ENCODE measurements at places on chromosomes 6 and 20. TPM values are rescaled to one million over a fixed set of nuclear protein-coding genes. Genes with fewer than 3 reads are reported as not detected.

GRCh38 chr20:61739086-61739831, 326.4 kb downstream of the TAF4 start:
- no peak for DNase-seq
- no peaks in the 10 kb centered on the region for H3K36me3 ChIP-seq
- peaks cover 12% of the 10 kb centered on the region for H3K27me3 ChIP-seq
- H3K4me1 ChIP-seq = no peaks in the 10 kb centered on the region
- no peak overlapping the region for H3K4me3 ChIP-seq

DNA sequence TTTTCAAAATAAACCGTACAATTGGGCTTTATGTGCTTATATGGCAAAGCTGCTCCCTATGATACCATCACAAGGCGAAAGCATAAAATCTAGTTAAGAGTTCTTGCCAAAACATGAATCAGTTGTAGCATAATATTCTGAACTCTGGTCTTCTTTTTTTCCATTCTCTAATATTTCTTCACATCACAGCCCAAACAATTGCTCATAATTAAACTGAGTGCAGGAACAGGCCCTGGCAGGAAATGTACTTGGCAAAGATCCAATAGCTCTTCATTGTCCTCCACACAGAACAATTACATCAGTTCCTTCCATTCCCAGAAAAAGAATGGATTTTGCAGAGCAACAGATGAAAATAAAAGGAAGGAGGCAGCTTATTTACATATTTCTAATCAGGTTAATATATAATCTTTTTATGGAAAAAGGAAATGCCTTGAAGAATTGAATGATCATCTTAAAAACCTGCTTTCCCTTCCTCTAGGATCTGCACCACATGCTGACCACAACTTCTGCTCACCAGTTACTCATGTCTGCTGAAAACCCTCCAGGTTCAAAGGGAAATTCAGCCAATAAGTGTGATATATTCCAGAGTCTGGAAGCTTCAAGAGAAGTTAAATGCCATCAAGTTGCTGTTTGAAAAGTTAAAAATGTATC, 123.3 kb upstream of the COL21A1 start:
- H3K27me3 ChIP-seq = no peaks in the 10 kb centered on the region
- H3K4me3 ChIP-seq = no peak overlapping the region
- H3K27ac ChIP-seq = no peak overlapping the region
- no peaks in the 10 kb centered on the region for H3K36me3 ChIP-seq

- no peak overlapping the region for H3K27ac ChIP-seq
- H3K36me3 ChIP-seq = peaks cover under 1% of the 10 kb centered on the region
- no peak overlapping the region for H3K4me3 ChIP-seq
- H3K4me1 ChIP-seq = peaks cover 15% of the 10 kb centered on the region
- peaks cover 14% of the 10 kb centered on the region for H3K27me3 ChIP-seq
Observed at GRCh38 chr6:32108094-32108627, 977 bp downstream of the TNXB start.

DNA sequence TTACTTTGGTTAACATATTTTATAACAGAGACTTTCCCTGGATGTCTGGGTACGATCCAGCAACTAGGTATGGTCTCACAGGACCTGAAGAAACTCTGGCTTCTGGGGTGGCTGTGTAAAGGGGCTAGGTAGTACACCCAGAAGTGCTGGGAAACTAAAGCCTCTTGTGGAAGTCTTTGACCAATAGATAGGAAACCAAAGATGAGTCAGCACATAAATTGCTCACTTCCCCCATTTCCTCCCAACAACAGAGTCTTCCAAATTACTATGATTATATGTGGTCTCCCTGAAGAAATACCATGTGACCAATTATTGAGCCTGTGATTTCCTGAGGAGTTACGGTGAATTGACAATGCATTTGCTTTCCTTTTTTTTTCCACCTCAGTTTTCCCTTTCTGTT, 26.8 kb upstream of the TBX18 start:
- no peaks in the 10 kb centered on the region for H3K36me3 ChIP-seq
- H3K4me1 ChIP-seq = peaks cover 10% of the 10 kb centered on the region
- no peak overlapping the region for H3K27ac ChIP-seq
- H3K4me3 ChIP-seq = no peak overlapping the region
- peak; percentile 42 for DNase-seq

- no peaks in the 10 kb centered on the region for H3K27me3 ChIP-seq
- H3K4me3 ChIP-seq = no peak overlapping the region
- H3K4me1 ChIP-seq = peaks cover 15% of the 10 kb centered on the region
- H3K36me3 ChIP-seq = no peaks in the 10 kb centered on the region
- DNase-seq = no peak
Observed at GRCh38 chr20:57585466-57586213, 24.7 kb downstream of the PCK1 start.

GRCh38 chr6:158808941-158809678, 10.1 kb downstream of the EZR start:
- no peaks in the 10 kb centered on the region for H3K27me3 ChIP-seq
- no peak for DNase-seq
- no peak overlapping the region for H3K4me3 ChIP-seq
- H3K36me3 ChIP-seq = peaks cover 67% of the 10 kb centered on the region

DNA sequence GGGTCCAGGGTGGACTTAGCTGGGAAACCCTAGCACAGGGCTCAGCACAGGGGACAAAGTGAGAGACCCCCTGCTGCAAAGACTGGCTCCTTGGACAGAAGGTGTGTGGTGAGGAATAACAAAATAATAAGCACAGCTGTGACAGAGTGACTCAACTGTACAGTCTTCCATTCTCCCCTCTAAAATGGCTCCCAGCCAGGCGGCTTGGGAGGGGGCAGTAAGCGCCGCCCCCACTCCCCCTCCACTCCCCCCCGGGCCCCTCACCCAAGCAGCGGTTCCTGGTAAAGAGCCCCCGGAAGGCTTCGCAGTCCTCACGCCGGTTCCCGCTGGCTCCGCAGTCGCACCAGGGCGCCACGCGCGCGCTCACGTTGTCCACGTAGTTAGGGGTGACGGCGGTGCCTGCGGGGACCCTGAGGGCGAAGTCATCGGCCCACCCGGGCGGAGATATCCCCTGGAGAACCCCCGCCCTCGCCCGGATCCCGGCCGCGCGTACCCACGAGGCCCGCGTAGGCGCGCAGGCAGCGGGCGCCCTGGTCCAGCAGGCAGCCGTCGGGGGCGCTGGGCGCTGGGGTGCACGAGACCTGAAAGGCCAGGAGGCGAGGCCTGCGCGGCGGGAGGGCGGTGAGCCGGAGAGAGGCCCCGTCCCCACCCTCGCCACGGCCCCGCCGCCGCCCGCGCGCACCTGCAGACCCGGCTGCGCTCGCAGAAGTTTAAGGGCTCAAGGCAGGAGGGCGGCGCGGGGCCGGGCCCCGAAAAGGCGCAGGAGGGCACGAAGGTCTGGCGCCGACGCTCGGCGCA, 2.7 kb downstream of the GFRA4 start:
- H3K4me3 ChIP-seq = no peak overlapping the region
- no peak for DNase-seq
- no peaks in the 10 kb centered on the region for H3K36me3 ChIP-seq

DNA sequence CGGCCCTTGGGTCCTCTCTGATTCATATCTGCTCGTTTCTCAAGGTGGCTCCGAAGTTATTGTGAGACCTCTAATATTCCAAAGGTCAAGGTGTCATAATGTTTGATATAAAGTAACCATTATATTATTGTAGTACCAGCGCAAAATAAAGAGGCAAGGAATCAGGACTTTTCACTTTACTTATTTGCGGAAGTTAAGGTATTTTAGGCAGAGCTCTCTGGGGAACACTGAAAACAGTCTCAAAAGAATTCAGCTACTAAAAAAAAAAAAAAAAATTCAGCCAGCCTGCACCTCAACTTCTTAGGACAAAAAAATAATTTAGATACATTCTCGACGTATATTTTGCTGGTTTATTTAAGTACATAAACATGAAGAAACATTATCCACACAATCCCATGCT, 2.4 kb downstream of the OSER1 start:
- peaks cover 58% of the 10 kb centered on the region for H3K4me1 ChIP-seq
- peaks cover 28% of the 10 kb centered on the region for H3K36me3 ChIP-seq
- no peak overlapping the region for H3K4me3 ChIP-seq
- DNase-seq = no peak

GRCh38 chr6:18262702-18263417, 1.5 kb downstream of the DEK start:
- H3K36me3 ChIP-seq = peaks cover 55% of the 10 kb centered on the region
- DNase-seq = no peak
- H3K4me3 ChIP-seq = peak overlapping the region; percentile 98
- H3K27ac ChIP-seq = peak overlapping the region; percentile 100

GRCh38 chr6:104170401-104170800, 689.3 kb downstream of the HACE1 start:
- H3K36me3 ChIP-seq = no peaks in the 10 kb centered on the region
- H3K27me3 ChIP-seq = no peaks in the 10 kb centered on the region
- H3K4me1 ChIP-seq = no peaks in the 10 kb centered on the region
- no peak for DNase-seq
- no peak overlapping the region for H3K27ac ChIP-seq

DNA sequence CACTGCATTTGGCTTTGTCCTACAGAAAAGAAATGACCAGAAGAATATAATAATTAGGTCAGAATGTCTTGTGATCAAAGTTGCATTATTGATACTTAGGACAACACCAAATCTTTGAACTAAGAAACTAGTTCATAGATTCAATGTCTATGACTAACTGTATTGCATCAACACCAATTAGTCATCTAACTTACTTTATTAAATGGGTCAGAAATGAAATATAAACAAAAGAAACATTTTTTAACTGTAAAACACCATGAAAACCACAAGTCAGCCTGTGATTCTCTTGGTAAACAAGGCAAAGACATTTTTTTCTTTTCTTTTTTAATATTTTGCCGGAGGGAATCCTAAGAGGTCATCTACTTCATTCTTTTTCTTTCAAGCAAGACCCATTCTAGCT, 114.1 kb upstream of the HDDC2 start:
- H3K27me3 ChIP-seq = no peaks in the 10 kb centered on the region
- no peak overlapping the region for H3K4me3 ChIP-seq
- H3K4me1 ChIP-seq = no peaks in the 10 kb centered on the region
- DNase-seq = no peak
- no peaks in the 10 kb centered on the region for H3K36me3 ChIP-seq

DNA sequence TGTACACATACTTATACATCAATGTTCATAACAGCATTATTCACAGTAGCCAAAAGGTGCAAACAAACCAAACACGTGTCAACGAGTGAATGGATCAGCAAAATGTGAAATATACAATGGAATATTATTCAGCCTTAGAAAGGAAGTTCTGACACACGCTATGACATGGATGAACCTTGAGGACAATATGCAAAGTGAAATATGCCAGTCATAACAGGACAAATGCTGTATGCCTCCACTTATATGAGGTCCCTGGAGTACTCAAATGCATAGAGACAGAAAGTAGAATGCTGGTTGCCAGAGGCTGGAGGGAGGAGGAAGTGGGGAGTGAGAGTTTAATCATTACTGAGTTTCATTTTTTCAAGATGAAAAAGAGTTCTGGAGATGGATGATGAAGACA, 37.8 kb upstream of the IGF2R start:
- DNase-seq = no peak
- no peaks in the 10 kb centered on the region for H3K27me3 ChIP-seq
- no peak overlapping the region for H3K4me3 ChIP-seq

- H3K36me3 ChIP-seq = peaks cover 3% of the 10 kb centered on the region
- peaks cover 5% of the 10 kb centered on the region for H3K4me1 ChIP-seq
- no peak for DNase-seq
- no peaks in the 10 kb centered on the region for H3K27me3 ChIP-seq
Observed at GRCh38 chr6:5282191-5282623, 20.9 kb downstream of the FARS2 start.

DNA sequence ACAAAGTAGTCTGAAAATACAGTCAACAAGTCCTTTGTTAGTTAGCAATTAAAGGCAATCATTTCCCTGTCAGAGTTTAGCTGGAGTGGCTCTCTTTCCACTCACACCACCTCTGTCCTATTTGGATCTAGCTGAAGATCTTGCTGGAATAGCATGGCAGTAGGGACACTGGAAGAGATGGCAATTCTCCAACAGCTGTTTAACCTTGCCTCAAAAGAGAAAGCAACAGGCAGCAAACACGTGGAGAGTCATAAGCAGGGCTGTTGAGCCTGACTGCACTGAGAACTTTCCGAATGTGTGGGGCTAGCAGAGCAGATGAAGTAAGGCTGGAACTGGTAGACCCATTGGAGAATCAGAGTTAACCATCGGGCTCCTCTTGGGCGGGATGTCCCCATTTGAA, 38.0 kb upstream of the PRSS35 start:
- H3K4me1 ChIP-seq = no peaks in the 10 kb centered on the region
- no peaks in the 10 kb centered on the region for H3K36me3 ChIP-seq
- H3K27me3 ChIP-seq = no peaks in the 10 kb centered on the region
- DNase-seq = no peak
- H3K4me3 ChIP-seq = no peak overlapping the region
- no peak overlapping the region for H3K27ac ChIP-seq

DNA sequence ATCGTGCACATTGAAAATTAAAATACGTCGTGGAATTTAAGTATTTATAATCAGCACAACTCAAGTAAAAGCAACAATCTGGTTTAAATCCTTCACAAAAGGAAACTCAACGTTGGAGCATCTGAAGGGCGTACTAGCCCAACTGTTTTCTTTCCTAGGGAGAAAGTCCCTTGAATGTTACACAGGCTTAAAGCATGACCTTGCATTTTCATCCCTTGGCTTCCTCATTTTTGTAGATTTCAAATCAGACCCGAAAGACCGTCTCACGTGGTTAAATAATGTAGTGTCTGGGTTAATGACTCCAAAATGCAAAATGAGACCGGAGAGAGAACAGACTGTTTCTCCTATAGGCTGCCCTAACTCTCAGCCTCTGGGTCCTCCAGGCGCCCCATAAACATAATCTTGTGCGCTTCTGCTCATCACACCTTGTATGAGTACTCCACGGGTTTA, 249.2 kb upstream of the RREB1 start:
- DNase-seq = no peak
- no peak overlapping the region for H3K4me3 ChIP-seq
- H3K4me1 ChIP-seq = no peaks in the 10 kb centered on the region
- no peaks in the 10 kb centered on the region for H3K36me3 ChIP-seq
- no peak overlapping the region for H3K27ac ChIP-seq

DNA sequence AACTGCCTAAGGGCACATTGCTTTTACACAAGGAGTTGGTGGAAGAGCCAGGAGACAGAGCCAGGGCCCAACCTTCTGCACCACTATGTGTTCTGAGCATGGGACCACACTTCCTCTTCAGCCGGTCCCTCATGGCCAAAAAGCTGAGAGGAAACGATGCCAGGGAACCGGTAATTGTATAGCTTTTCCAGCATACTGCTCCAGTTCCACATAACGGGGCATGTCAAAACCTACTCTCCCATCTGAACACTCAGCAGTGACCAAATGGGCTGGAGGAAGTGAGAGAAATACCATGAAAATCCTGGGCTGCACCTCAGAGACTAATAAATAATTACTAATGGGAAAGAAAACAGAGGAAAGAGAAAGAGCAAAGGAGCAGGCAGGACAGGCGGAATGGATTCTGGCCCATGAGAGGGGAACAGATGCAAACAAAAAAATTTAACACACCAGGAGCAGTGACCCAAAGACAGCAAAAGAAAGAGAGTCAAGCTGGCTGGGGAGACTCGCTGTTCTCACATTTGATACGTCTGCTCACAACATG, 52.0 kb upstream of the BMP2 start:
- no peaks in the 10 kb centered on the region for H3K27me3 ChIP-seq
- no peak overlapping the region for H3K27ac ChIP-seq
- no peaks in the 10 kb centered on the region for H3K36me3 ChIP-seq
- peaks cover 6% of the 10 kb centered on the region for H3K4me1 ChIP-seq
- no peak for DNase-seq

The PLA2G7 gene
- total RNA-seq = not detected

The ANKRD66 gene
- not detected for total RNA-seq

The GMEB2 gene
- 8.7 TPM for total RNA-seq

The ADAT2 gene
- total RNA-seq = 3.1 TPM

The ZNF831 gene
- total RNA-seq = not detected

The NKX2-4 gene
- total RNA-seq = 21.4 TPM

The GCNT2 gene
- 27.3 TPM for total RNA-seq

The LY6G5C gene
- 1.6 TPM for total RNA-seq

The VIP gene
- total RNA-seq = 0.06 TPM

Measured in SJSA1 (cell line).